Stimulated activated CD8-positive, alpha-beta memory T cell treated with anti-CD3 and anti-CD28 coated beads, Interleukin-15, amount 100 ng/mL, for 24 hours (primary cell): ENCODE measurements at places on chromosomes 16 and 17.

DNA sequence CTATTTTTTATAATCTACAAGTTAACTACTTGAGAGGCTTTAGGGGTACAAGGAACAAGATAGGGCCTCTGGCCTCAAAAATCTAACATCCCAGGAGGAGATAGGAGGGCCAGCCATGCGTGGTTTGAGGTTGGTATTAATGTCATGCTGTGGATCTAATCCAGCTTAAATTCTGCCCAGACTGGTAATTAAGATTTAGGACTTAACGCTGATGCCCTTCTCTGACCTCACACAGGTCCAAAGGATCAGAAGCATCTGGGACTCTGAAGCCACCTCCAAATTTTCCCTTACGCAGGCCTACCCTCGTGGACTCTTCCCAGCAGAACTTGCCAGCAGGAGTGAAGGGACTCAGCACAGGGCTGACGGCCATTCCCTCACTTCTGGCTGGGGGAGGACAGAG, 15.1 kb downstream of the SLC6A4 start:
- DNase-seq: no peak

DNA sequence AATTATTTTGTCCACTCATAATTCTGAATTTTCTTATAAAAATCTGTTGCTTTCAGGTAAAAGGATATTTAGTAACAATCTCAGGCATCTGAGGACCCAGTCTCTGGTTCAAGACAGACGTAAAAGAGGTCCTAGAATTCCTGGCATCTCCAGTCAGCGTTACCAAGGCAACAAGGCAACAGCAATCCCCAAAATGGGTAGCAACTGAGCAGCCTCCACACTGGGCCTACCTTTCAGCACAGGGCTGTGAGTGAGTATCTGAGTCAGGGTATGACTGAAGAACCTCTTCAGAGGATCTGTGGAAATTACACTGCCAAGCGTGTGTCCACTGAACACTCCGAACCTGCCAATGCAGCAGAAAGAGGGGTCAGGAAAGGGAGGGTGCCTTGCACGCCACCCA, 20.8 kb downstream of the FANCA start:
- no peak for DNase-seq

DNA sequence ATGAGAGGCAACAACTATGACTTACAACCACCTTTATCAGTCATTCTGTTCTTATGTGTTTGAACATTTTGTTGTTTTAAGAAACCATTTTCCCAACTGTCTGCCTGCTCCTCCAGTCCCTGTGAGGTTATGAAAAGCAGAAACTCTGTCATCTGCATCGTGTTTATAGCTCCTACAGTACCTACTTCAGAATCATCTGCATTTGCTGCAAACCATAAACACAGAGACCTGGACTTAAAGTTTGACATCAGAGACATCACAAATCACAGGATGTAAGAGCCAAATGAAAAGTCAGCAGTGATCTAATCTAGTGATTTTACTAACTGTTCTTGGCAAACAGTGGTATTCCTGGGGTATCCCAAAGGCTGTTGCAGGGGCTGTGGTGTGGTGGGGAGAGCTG, 55.2 kb downstream of the CDH11 start:
- DNase-seq: no peak

DNA sequence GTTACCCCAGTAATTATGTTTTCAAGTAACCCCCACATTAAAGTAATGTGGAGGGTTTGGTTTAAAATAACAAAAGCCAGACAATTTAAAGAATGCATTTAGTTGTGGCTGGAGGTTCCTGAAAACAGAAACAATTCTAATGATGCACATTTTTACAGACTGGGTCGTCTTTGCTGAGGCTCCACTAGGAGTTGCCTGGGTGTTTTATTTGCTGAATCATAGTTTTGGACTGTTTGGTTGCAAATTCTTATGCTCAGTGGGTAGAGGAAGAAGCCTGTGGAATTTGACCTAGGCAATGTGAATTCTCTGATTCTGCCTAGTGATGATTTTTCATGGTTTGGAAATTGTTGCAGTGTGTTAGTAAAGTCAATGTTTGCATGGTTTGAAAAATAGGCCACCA, 16.3 kb downstream of the SHISA9 start:
- DNase-seq: no peak

- DNase-seq: no peak
These were observed 256.1 kb downstream of the BCAS3 start for GRCh38 chr17:60933739-60934138.

DNA sequence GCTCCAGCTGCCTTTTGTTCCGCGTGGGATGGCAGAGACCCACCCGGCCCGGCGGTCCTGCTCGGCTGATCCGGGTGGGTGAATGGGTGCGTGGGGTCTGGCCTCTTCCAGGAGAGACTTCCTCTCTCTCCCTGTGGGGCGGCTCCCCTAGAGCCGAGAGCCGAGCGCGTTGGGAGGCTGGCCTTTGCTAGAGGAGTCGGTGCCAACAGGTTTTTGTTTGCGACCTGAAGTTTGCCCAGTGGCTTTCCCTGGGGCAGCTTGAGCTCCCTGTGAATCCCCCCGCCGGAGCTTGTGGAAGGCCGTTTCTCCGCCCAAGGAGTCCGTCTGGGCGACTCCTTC, 970 bp downstream of the EPN2 start:
- no peak for DNase-seq

DNA sequence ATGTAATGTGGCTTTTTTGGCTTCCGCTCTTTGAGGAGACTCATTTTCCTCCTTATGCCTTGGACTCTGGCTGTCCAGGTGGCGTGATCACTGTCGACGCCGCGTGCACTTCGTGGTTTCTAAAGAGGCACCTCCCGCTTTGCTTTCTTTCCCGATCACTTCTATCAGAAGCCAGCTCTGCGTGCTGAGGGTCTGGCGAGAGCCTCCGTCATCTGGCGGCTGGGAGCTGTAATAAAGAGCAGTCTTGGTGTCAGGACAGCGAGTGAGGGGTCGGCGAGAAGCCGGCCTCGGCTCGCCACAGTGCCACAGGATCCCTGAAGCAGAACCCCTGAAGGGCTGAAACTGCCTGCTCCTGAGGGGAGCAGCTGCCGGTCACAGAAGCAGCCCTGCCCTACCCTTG, 7.4 kb downstream of the ZNF750 start:
- DNase-seq: no peak

- DNase-seq: no peak
These were observed 402.7 kb downstream of the CDH13 start for GRCh38 chr16:83029467-83029866.

GRCh38 chr16:11410376-11411058, 65.3 kb downstream of the RMI2 start:
- no peak for DNase-seq

DNA sequence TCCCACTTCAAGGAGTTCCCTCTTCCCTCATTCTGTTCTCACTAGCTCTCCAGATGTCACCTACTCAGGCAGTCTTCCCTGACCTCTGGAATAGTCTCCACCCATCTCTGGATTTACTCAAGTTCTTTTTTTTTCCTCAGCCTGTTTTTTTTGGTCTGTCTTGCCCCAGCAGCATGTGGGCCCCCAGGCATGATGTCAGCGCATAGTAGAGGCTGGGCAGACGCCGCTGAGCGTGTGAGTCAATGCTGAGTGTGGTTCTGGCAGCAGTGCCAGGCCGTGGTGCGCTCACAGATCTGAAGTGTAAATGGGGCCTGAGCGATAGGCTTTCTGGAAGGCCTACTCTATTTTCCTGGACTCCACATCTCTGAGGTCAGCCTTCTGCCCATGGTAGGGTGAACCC, 2.7 kb upstream of the KCNJ18 start:
- no peak for DNase-seq

- DNase-seq: no peak
These were observed 1.9 kb upstream of the CD68 start for GRCh38 chr17:7577327-7578199.

GRCh38 chr17:80743181-80743771, 198.6 kb downstream of the RPTOR start:
- DNase-seq: no peak

DNA sequence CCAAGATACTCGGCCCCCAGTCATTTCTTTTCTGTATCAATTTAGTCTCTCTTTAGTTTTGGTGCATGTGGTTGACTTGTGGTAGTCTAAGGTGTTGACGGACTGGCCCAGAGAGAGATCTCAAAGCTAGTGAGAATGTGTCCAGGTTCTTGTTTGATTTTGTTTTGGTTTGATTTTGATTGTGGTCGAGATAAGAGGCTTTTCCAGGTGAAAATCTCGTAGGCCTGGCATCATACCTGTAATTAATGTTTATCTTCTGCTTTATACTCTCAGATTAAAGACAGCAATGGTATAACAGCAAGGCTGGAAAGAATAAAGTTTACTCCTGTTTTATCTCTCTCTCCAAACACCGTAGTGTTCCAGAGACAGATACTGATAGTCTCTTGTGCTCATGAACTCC, 172.4 kb upstream of the CACNG5 start:
- no peak for DNase-seq

- DNase-seq: no peak
These were observed 79.4 kb upstream of the KSR1 start for GRCh38 chr17:27376637-27377547.

DNA sequence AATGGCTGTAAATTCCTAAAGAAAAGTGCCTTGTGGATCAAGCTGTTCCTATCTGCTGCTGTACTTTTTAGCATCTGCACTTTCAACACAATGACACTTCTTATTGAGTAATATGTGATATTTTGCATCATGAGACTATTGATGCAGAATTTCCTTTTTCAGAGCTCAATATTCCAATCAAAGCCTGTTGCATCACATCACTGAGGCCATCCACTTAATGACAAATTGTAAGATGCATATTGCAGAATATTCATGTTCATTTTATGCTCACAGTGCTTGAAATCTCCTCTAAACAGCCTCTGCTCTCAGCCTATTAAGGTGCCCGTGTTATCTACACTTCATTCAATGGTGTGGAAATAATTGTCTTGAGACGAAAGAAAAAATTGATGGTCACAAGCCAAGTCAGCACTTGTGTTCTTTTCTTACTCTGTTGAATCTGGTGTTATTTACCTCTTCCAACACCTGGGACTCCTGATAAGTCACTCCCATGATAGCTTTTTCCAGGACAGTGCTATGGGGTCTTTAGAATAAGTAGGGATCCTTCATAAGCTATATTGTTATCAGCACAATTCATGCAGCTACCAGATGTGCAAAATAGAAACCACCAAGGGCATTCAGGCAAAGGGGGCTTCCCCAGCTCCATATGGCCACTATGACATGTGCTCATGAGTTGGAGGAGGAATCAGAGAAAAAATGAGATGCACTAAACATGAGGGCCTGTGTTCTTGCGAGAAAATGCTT, 9.3 kb upstream of the SKAP1 start:
- DNase-seq: no peak

- no peak for DNase-seq
These were observed 65.9 kb downstream of the EMP2 start for GRCh38 chr16:10514369-10515055.
